ENCODE measurements at places on chromosomes 3 and 15.

DNA sequence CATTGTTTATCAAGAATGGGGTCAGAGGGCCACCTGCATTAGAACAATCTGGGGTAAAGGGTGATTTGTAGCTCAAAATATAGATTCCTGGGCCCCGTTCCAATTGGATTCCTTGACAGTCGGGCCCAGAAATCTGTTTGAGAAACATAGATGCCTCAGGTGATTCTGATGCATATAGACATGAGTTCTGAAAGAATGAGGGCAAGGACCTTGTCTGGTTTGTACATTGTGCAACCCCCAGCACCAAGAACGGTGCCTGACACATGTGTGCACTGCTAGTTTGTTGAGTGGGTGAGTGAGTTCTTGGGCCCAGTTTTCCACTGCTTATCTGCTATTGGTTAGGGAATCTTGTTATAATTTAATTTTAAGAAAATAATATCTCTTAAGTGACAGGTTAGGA lies 16.6 kb downstream of the CRYBG3 start:
- DNase-seq = no peak

GRCh38 chr3:19799887-19800286 lies 134.1 kb downstream of the EFHB start:
- DNase-seq = no peak

- no peak for DNase-seq
These were observed 193.5 kb upstream of the ICE2 start for GRCh38 chr15:60672400-60672799.

- DNase-seq = no peak
These were observed 9.0 kb downstream of the ZIC4 start for GRCh38 chr3:147397155-147397874.

GRCh38 chr3:151843275-151843674 lies 29.4 kb downstream of the AADAC start:
- peak; percentile 36 for DNase-seq

DNA sequence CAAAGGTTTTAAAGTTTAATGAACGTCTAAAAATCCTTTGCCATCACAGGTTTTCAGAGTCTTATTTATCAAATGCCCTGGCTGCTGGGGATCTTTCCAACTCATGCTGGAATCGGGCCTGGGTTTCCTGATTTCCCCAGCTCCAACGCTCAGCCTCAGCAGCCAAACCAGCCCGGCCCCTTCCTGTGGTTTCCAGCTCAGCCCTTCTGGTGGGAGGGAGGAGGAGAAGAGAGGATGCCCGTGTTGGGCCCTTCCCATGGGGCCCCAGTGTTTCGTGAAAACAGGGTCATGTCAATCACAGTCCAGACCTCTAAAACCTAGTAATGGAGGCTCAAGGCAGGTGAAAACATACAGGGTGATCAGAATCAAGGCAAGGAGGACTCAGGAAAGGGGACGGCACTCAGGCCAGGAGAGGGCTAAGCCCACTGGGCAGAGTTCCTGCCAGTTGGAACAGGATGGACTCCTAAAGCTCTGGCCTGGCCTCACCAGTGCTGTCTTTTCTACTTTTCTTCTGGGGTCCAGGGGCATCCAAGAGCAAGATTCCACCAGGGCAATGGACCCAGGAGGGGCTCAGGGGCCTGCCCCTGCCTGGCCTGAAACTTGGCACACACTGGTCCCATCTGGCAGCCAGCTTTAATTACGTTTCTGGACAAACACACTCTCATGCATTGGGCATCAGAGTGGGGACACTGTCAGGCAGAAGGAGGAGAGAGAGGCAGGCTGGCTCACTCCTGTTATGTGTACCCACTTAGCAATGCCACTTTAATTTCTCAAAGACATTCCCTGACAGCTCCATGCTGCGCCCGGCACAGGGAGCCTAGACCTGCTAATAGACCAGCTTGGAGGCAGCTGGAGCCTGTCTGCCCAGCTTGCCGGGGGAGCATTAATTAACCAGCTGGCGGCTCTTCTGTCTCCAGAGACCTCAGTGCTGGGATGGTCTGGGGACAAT lies 194.6 kb downstream of the FAM43A start:
- DNase-seq = peak; percentile 61

DNA sequence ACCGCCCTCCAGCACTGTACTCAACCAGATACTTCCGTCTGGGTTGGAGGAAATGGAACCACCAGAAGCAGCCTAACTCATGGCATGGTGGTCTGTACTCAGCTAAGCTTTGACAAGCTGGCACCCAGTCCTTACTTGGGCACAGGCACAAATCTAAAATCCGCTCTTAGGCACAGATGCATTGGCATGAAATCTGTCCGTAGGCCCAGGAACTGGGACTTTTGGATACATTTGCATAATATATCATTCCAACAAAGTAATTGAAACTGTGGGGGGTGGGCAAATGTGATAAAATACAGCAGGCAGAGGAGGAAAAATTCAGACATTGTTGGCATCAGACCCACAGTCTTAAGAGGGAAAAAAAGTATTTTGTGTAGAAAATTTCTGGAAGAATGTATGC lies 75.4 kb downstream of the C3orf85 start:
- no peak for DNase-seq

GRCh38 chr15:59170295-59171066 lies 36.2 kb upstream of the LDHAL6B start:
- DNase-seq = peak; percentile 64

GRCh38 chr3:97992547-97993173 lies 20.4 kb upstream of the RIOX2 start:
- DNase-seq = no peak

DNA sequence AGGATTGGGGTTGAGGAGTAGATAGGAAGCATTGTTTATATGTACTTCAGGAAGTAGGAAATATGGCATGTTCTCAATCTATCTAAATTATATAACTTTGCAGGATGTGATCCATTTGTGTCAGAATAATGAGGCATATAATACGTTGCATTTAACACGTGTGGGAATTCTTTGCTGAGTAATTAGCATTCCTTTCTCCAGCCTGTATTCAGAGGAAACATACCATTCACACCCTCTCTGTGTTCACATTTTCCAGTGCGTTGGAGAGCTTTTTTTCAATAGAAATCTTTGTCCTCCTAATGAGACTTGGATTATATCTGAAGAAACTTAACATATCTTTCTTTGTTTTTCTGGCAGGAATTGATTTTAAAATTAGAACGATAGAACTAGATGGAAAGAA lies 33.0 kb upstream of the APH1B start:
- DNase-seq = no peak

DNA sequence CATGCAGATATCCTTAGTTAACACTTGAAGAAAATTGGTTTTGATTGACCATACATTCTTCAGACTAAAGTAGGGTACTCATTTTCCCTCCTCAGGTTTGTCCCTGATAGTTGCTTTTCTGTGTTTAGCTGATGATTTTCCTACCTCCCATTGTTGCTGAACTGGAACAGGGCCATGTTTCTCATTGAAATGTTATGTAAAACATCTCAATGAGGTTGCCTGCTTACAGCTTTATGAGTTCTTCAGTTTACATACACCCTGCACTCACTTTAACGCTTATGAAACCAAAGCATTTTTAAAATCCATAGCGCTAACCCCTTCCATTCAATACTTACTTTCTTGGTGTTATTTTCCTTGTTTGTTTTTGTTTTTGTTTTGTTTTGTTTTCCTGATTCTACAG lies 61.9 kb downstream of the HMG20A start:
- DNase-seq = no peak

DNA sequence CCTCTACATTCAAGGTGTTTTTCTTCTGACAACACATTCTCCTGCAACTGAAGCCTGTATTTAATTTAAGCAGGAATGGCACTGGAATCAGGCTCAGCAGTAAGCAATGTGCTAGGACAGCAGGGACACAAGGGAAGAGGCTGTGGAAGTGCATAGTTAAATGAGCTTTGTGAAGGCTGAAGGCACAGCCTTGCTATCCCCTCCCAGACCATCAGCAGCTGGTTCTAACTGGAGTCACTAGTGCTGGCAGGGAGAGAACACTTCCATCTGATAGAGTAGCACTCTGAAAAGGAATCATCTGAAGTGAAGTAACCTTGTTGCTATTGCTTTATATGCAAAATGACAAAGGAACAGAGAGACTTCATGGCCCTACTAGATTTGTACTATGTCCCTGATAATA lies 14.7 kb downstream of the UQCC5 start:
- no peak for DNase-seq

DNA sequence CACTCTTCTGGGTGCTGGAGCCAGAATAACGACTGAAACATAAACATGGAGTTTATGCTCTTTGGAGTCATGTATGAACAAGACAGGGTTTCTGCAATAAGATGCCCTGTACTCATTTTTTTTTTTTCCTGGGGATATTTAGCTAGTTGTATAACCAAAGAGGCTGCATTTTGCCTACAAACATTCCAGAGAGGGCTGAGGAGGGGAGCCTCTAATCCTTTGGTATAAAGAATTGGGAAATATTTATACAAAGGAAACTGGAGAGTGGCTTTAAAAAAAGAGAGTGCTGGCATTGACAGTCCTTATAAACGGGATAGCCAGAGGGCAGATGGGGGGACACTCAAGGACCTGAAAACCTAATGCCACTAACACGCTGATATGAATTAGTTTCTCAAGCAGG lies 32.4 kb upstream of the GAP43 start:
- DNase-seq = no peak

GRCh38 chr3:116483135-116483534 lies 37.8 kb upstream of the LSAMP start:
- DNase-seq = no peak

- DNase-seq = peak; percentile 48
These were observed 940 bp upstream of the ACY1 start for GRCh38 chr3:51982352-51982837.

- no peak for DNase-seq
These were observed 119.8 kb upstream of the ALDH1A3 start for GRCh38 chr15:100759698-100760356.

GRCh38 chr15:80929689-80930088 lies 59.9 kb downstream of the MESD start:
- no peak for DNase-seq

- DNase-seq = no peak
These were observed 7.1 kb downstream of the GUCA1C start for GRCh38 chr3:108946292-108947285.

DNA sequence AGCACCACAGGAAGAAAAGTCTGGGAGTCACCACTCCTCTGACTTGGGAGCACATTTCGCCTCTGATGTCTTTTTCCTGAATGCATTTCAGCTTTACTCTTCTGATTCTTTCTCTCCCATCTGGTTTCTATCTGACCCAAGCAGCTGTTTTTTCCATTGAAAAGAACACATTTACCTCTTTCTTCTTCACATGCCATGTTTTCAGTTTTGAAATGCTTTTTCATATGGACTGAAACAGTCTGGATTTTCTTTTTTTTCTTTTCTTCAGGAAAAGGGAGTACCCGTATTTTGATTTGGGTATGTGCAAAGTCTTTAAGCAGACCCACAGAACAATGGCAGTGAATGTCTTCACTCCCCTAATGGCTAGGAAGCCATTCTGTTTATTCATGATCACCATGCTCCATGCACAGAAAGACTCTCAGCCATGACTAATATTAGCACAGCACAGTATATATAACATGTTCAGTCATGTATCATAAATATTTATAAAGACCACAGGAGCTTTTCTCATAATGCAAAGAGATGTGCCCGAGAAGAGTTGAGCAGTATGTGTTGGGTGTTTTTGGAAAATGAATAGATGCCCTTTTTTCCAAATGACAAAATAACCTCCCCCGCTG lies 82.7 kb upstream of the LRIG1 start:
- DNase-seq = no peak

DNA sequence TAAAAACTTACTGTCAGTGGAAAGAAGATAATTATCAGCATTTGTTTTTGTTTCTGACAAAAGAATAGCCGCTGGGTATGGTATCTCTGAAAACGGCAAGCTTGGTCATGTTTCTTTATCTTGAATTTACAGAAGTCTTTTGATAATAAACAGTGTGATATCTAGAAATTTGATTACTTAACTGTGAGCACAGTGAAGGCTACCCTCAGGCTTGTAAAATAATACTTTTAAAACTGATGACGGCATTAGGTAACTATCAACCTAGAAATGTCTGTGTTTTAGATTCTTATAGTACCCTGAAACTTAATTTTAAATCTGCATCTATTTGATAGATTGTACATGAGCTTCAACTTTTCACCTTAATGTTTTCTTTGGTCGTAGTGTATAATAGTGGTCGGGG lies 43.4 kb downstream of the NSUN3 start:
- DNase-seq = peak; percentile 13

GRCh38 chr3:84724877-84725276 lies 233.9 kb upstream of the CADM2 start:
- no peak for DNase-seq

GRCh38 chr3:195171093-195171873 lies 99.7 kb downstream of the XXYLT1 start:
- DNase-seq = no peak

GRCh38 chr3:21722301-21722700 lies 28.7 kb downstream of the ZNF385D start:
- no peak for DNase-seq

- DNase-seq = no peak
These were observed 14.8 kb downstream of the UBP1 start for GRCh38 chr3:33425453-33425852.

DNA sequence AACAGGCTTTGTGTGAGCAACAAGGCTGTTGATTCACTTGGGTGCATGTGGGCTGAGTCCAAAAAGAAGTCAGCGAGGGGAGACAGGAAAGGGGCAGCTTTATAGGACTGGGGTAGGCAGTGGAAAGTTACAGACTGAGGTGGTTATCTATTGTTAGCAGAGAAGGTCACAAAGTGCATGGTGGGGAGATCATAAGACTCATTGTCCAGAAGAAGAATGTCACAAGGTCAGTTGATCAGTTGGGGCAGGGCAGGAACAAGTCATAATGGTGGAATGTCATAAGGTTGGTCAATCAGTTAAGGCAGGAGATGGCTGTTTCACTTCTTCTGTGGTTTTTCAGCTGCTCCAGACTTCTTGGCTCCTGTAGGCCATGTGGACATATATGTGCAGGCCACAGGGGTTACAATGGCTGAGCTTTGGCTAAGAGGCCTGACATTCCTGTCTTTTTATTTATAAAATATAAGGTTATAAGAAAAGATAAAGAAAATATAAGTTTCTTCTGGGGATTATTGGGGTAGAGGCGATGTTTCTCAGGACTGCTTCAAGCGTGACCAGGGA lies 69.5 kb upstream of the SNTN start:
- no peak for DNase-seq

DNA sequence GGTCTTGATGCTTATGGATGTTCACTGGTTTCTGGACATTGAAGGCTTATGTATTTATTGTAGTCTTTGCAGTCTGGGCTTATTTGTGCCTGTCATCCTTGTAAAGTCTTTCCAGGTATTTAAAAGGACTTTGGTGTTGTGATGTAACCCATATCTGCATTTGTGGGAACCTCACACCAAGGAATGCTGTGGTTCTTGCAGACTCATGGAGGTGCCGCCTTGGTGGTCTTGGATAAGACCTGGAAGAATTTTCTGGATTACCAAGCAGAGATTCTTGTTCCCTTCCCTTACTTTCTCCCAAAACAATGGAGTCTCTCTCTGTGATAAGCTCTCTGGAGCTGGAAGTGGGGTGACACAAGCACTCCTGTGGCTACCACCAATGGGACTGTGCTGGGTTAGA lies 363.5 kb upstream of the NECTIN3 start:
- no peak for DNase-seq

- DNase-seq = no peak
These were observed 12.9 kb upstream of the TAFA4 start for GRCh38 chr3:68945225-68945624.

All from common myeloid progenitor, CD34-positive (primary cell).